ENCODE measurements at places on chromosomes 3 and 15.

DNA sequence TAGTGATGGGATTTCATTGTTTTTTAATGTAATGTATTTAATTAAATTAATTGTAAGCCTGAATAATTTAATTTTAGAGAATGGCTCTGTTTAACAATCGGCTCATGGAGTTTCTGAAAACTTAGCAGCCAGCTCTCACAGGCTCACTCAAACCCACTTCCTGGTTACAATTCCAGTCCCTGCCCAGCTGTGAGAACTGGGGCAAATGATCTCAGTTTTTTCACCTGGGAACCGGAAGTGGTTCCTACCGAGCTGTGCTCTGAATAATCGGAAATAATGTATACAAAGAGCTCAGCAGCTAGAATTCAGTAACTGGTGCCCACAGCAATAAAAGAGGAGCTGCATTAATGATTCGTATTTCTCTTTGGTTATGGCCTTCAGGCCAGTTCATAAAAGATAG is 244.3 kb upstream of the MCTP2 start:
- DNase-seq: no peak

DNA sequence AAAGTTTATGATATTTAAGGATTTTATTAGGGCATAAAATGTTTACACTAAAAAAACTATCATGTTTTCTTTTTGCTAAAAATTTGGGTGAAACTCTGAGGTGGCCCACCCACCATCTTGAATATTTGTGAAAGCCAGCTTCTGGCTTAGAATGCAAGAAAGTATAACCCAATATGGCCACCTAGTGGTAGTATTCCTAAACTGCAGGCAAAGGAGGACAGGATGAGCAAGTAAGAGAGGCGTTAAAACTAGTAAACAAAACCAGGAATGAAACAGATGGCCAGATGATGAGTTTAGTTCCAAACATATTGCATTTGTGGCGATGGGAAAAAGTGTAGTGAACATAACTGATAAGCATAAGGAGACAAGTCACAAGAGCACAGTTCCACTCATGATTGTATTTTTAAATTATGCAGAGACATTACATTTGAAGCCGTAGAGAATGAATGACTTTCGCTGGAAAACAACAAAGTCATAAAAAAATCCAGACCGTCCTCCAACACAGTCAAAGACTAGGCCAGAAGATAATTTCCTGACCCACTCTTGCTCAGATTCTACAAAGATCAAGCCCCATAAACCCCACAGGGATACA is 103.3 kb upstream of the PRTG start:
- peak; percentile 85 for DNase-seq

DNA sequence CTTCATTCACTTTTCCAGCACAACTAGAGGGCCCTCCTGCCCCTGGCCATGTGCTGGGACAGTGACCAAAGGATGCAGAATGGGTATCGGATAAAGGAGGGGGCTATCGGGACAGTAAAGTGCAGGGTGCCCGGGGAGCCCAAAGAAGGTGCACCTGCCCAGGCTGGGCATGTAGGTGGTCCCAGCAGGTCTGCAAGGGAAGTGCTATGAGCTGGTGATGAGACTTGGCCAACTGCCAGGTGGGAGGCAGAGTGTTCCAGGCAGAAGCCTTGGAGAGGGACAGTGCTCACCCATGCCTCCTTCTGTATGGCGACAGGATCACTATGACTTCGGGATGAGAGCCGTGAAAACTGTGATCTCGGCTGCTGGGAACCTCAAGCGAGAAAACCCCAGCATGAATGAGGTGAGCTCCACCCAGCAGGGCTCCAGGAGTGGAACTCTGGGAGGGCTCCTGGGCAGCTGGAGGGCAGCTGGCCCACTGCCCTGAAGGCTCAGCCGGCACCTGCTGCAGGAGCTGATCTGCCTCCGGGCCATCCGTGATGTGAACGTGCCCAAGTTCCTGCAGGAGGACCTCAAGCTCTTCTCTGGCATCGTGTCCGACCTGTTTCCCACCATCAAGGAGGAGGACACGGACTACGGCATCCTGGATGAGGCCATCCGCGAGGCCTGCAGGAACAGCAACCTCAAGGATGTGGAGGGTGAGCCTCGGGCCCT is 48.4 kb downstream of the DNAH1 start:
- DNase-seq: no peak

GRCh38 chr3:73513260-73513659 is 111.5 kb downstream of the PDZRN3 start:
- no peak for DNase-seq

- DNase-seq: no peak
These were observed 389.4 kb downstream of the DIPK2A start for GRCh38 chr3:144361002-144361401.

DNA sequence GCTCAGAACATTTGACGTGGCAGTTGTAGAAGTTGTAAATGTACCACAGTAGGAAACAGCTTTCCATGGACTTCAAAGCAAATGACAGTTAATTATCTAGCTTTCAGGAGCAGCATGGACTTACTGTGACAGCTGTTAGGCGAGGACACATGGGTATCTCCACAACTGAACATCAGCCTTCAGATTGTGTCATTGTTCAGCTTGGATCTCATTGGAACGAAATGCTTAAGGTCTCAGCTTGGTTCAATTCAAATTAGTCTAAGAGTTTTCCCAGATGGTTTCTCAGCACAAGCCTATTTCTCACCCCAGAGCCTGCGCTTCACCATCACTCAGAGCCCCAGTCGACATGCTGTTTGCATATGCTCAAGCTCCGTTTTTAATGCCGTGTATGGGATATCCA is 21.1 kb upstream of the GYG1 start:
- no peak for DNase-seq

DNA sequence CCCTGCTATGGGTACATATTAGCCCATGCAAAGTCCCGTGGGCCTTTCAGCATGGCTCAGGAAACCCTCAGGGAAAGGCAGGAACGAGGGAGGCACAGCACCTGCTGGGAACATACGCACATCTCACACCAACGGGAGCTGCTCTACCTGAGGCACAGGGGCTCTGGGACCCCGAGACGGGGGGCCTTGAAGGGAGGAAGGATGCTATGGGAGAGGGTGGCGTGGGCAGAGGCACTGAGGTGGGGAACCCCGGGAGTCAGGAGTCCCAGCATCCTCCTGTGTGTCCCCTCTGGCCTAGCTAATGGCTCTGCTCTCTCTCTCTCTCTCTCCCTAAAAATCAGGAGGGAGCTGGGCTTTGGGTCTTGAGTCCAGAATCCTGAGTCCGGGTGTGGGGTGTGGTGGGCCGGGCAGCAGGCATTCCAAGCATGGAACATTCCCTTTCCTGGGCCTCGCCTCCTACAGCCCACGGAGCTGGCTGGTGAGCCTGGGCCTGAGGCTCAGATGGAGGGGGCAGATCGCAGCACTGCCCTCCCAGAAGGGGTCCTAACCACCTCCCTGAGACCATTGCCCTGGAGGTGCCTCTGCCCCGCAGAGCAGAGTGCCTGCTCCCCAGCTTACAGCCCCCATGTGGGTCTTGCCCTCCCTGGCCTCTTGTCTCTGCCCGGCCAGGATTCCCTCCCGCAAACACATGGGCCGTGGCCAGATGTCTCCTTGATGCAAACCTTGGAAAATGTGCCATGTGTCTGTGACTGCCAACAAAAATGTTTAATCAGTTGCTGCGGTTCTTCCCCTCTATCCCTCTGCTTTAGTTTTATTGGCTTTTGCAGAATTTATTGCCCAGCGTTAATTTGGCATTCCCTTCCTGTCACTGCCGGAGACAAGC is 101.6 kb downstream of the TMEM266 start:
- peak; percentile 66 for DNase-seq

- DNase-seq: no peak
These were observed 6.9 kb upstream of the RFTN1 start for GRCh38 chr3:16520241-16520969.

GRCh38 chr3:176780766-176781165 is 416.5 kb downstream of the TBL1XR1 start:
- DNase-seq: no peak

- peak; percentile 37 for DNase-seq
These were observed at the start of gene SST for GRCh38 chr3:187669675-187670504. SST (minus strand) TSS chr3:187670394; CDS start chr3:187670291, 103 bp downstream.

GRCh38 chr15:77819851-77820728 is 187.4 kb upstream of the LINGO1 start:
- no peak for DNase-seq

DNA sequence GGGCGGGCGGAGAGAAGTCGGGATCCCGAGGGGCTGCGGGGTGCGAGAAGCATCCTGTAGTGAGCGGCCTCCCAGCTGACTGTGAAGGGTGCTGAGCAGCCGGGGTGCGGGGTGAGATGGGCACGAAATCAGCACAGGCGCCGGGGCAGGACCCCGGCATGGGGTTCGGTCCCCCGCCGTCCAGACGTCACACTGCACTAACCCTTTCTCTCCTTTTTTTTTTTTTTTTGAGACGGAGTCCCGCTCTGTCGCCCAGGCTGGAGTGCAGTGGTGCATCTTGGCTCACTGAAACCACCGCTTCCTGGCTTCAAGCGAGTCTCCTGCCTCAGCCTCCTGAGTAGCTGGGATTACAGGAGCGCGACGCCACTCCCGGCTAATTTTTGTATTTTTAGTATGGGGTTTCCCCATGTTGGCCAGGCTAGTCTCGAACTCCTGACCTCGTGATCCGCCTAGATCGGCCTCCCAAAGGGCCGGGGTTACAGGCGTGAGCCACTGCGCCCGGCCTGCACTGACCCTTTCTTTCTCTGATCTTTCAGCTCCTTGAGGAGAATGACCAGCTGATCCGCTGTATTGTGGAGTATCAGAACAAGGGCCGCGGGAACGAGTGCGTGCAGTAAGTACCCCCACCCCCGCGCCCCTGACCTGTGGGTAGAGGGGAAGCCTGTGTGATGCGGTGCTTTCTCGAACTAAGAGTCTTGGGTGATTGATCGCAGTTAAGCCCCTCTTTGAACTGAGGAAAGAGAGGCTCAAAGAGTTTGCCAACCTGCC is 513 bp downstream of the SS18L2 start:
- DNase-seq: no peak

- DNase-seq: peak; percentile 90
These were observed 71.9 kb downstream of the FILIP1L start for GRCh38 chr3:100042166-100042981.
